ENCODE measurements at places on chromosomes 13 and 19. TPM values are rescaled to one million over a fixed set of nuclear protein-coding genes. Genes with fewer than 3 reads are reported as not detected.

The FPR3 gene
- not detected for total RNA-seq

The CD70 gene
- total RNA-seq: 64.4 TPM

The KIR2DL4 gene
- total RNA-seq: not detected

The SH2D3A gene
- 28.1 TPM for total RNA-seq

The TECR gene
- total RNA-seq: 178 TPM

The VSIG10L gene
- 2.5 TPM for total RNA-seq

The SOX21 gene
- not detected for total RNA-seq

Measured in activated CD4-positive, alpha-beta memory T cell treated with anti-CD3 and anti-CD28 coated beads, Interleukin-2, amount 10 ng/mL, durations not matched to agents 7 days and 5 days (primary cell).